ENCODE measurements at places on chromosomes 4 and X. TPM values are rescaled to one million over a fixed set of nuclear protein-coding genes. Genes with fewer than 3 reads are reported as not detected.
A peak's percentile ranks its signal among the peaks of the same experiment; 100 is the strongest.

The NUDT11 gene
- not detected for total RNA-seq

The GABRB1 gene
- total RNA-seq: not detected

The GPR50 gene
- not detected for total RNA-seq

The AWAT2 gene
- not detected for total RNA-seq

The HS3ST1 gene
- total RNA-seq: not detected

The NOX1 gene
- not detected for total RNA-seq

The FREM3 gene
- not detected for total RNA-seq

The CCDC160 gene
- not detected for total RNA-seq

The ZBTB49 gene
- total RNA-seq: 7.1 TPM

The TRIM75 gene
- total RNA-seq: not detected

The FAM149A gene
- 1.9 TPM for total RNA-seq

The SEPTIN6 gene
- total RNA-seq: 20.2 TPM

The TMEM185A gene
- 34.2 TPM for total RNA-seq

The P2RY4 gene
- total RNA-seq: not detected

GRCh38 chr4:123113155-123113554, 190.8 kb upstream of the NUDT6 start:
- no peaks in the 10 kb centered on the region for H3K4me1 ChIP-seq
- no peaks in the 10 kb centered on the region for H3K36me3 ChIP-seq
- H3K27ac ChIP-seq: no peak overlapping the region
- no peaks in the 10 kb centered on the region for H3K27me3 ChIP-seq
- no peak for DNase-seq
- no peak overlapping the region for H3K4me3 ChIP-seq

GRCh38 chrX:87160435-87161010, 357.1 kb upstream of the KLHL4 start:
- no peaks in the 10 kb centered on the region for H3K36me3 ChIP-seq
- H3K4me1 ChIP-seq: no peaks in the 10 kb centered on the region
- H3K27me3 ChIP-seq: no peaks in the 10 kb centered on the region
- H3K27ac ChIP-seq: no peak overlapping the region
- no peak for DNase-seq

DNA sequence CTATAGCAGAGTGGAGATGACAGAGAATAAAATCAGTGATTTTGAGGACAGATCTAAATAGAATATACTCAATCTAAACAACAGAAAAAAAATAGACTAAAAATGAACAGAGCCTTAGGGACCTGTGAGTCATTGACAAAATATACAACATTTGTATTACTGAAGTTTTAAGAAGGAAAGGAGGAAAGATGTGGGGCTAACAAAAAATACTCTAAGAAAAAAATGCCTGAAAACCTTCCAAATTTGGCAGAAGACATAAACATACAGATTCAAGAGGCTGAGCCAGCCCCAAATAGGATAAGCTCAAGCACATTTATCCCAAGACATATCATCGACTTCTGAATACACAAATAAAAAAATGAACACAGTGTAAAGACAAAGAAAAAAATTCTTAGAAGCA, 123.6 kb upstream of the INTU start:
- H3K36me3 ChIP-seq: no peaks in the 10 kb centered on the region
- no peaks in the 10 kb centered on the region for H3K4me1 ChIP-seq
- no peak for DNase-seq
- no peak overlapping the region for H3K4me3 ChIP-seq
- no peaks in the 10 kb centered on the region for H3K27me3 ChIP-seq

GRCh38 chr4:118760092-118760491, 74.9 kb downstream of the METTL14 start:
- H3K4me1 ChIP-seq: peaks cover 83% of the 10 kb centered on the region
- no peaks in the 10 kb centered on the region for H3K27me3 ChIP-seq

DNA sequence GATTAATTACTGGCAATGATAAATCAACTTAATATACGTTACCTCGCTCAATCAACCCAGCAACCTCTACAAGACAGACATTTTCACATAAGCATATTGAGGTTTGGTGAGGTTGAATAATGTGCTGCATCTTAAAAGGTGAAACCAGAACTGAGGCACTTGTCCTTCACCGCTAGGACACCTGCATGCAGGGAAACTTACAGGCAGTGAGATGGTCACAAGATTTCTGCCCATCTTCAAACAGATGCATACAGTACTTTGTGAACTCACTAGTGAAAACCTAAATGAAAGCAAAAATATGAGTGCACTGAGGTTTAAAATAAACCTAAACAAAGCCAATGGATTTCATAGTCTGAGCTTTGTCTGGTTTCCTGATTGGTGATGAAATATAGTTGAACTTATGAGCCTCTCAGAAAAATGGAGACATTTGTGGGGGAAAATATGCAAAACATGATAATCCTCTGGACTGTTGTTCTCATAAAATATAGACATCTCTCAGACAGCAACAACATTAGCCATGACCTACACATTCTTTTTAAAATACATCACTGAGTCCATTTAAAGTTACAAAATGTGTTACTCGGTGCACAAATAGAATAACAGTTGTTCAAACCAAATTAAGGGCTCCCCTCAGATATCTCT, 20.9 kb upstream of the PRSS12 start:
- no peak overlapping the region for H3K27ac ChIP-seq
- no peaks in the 10 kb centered on the region for H3K27me3 ChIP-seq

- H3K27me3 ChIP-seq: no peaks in the 10 kb centered on the region
- no peaks in the 10 kb centered on the region for H3K36me3 ChIP-seq
- DNase-seq: peak; percentile 78
- peaks cover 61% of the 10 kb centered on the region for H3K4me1 ChIP-seq
- H3K4me3 ChIP-seq: peak overlapping the region; percentile 73
- 0 out of 2 replicates have a peak overlapping the region, but pooled peaks have one; percentile 5 for H3K27ac ChIP-seq
Observed at GRCh38 chrX:15854080-15854655, 445 bp downstream of the AP1S2 start.

DNA sequence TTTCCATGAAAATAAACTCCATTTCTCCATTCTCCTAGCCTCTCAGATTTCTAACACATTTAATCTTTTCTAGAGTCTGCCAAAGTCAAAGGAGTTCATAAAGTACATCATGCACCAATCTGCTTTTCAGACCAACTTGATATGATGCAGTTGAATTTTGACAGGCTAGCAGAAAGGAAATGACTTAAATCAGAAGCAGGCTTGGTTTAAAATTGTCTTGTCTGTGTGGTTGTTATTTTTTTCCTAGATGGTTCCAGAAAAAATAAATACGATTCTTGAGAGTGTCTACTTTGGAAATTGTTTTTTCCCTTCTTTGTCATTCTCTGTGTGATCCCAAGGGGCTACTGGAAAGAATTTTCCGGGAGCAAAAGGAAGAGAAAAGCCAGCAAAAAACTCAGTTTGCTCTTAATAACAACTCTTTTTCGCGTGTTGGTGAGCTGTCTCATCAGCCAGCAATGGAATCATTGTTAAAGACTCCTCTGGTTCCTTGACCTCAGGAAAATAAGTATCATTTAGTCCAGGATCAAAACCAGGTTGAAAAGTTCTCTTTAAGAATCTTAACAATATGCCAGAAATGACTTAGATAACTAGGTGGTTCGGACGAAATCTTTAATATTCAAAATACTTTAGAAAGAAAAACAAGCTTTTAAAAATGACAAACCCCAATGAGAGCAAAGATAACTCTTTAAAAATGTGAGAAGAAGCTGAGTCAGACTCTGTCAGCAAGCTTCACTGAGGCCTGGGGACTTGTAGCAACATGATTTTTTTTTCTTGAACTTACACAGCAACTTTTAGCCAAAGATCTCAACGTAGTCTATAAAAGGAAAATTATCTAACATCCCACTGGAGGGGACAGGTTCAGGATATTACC, 49.7 kb upstream of the GAB1 start:
- H3K4me1 ChIP-seq: no peaks in the 10 kb centered on the region
- H3K36me3 ChIP-seq: no peaks in the 10 kb centered on the region
- no peaks in the 10 kb centered on the region for H3K27me3 ChIP-seq
- no peak overlapping the region for H3K27ac ChIP-seq

DNA sequence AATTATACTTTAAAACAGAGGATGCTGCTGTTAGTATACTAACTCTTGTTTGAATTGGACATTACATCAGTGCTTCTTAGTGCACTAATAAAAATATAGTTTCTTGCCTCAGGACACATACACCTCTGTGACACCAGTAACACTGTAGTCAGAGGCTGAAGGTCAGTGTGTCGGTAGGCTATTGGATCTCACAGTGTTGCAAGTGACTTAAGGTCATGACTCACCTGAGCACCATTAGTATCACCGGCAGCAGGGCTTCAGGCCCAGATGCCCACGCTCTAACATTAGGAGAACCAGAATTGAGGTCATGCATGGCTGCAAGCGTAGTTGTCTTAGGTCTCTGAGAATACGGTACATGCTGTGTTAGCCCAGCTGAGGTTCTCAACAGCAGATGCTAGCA, 15.2 kb downstream of the ETDC start:
- H3K27me3 ChIP-seq: no peaks in the 10 kb centered on the region
- no peaks in the 10 kb centered on the region for H3K4me1 ChIP-seq
- no peak overlapping the region for H3K27ac ChIP-seq
- no peak overlapping the region for H3K4me3 ChIP-seq

DNA sequence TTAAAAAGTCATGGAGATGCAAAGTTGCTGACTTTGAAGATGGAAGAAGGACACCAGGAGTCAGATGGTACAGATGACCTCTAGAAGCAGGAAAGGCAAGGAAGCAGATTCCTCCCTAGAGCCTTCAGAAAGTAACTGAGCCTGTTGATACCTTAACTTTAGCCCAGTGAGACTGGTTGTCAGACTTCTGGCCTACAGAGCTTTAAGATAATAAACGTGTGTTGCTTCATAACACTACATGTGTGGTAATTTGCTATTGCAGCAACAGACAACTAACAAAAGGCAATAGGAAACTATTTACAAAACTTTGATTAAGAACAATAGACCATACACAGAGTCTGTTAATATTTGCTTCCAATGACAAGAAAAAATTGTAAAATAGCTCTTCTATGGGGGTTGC, 102.0 kb upstream of the USP38 start:
- no peaks in the 10 kb centered on the region for H3K4me1 ChIP-seq
- H3K4me3 ChIP-seq: no peak overlapping the region

- no peaks in the 10 kb centered on the region for H3K27me3 ChIP-seq
- no peaks in the 10 kb centered on the region for H3K4me1 ChIP-seq
- H3K4me3 ChIP-seq: no peak overlapping the region
- DNase-seq: no peak
Observed at GRCh38 chr4:81214144-81214880, 710 bp downstream of the PRKG2 start.

DNA sequence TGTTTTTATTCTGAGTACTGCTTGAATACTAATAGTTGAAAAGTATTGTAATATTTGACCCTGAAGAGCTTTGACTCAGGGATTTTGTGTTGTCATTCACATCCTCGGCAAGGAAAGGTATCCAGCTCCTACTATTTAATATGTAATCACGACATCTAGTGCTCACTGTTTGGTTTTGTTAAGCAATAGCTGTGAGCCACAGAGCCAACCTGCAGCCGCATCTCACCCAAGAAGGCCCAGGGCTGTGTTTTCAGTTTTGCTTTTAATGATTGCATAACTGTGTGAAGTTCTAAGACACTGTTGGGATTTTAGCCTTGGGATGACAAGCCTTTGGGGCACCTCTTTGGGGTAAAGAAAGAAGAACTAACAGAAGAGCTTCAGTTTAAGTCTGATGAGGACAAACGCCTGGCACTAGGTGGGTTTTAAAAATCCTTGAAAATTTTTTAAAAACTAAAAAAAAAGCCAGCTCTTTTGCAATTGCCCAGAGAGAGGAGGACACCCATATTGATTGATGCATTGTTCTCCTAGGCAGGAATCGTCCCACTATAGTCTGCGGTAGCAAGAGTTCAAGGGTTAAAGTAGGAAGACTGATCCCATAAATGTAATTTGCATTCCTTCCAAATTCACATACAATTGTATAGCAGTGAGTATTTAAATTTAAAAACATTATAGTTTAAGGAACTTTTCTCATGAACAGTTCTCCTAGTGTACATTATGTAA, 157.8 kb downstream of the RELL1 start:
- DNase-seq: no peak
- no peak overlapping the region for H3K4me3 ChIP-seq
- H3K4me1 ChIP-seq: no peaks in the 10 kb centered on the region
- H3K36me3 ChIP-seq: no peaks in the 10 kb centered on the region
- no peaks in the 10 kb centered on the region for H3K27me3 ChIP-seq

GRCh38 chr4:43275779-43276178, 383.3 kb downstream of the GRXCR1 start:
- no peaks in the 10 kb centered on the region for H3K27me3 ChIP-seq
- H3K27ac ChIP-seq: no peak overlapping the region
- no peak overlapping the region for H3K4me3 ChIP-seq
- DNase-seq: no peak
- no peaks in the 10 kb centered on the region for H3K4me1 ChIP-seq
- H3K36me3 ChIP-seq: no peaks in the 10 kb centered on the region

DNA sequence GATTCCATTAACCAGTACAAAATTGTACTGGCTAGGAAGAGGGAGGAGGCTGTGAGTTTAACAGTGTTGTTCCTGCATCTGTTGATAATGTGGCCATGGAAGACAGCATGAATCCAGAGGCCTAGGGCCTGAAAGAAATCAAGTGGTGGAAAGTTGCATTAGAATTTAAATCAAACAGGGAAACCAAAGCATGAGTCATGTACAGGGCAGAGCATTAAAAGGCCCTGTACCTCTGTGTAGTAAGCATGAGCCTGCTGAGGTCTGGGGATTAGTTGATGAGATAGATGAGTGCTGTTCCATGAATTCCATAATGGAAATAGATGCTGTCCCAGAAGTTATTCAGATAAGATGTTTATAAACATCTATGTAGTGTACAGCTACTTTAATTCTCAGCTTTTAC, 58.3 kb downstream of the MID1IP1 start:
- H3K27me3 ChIP-seq: no peaks in the 10 kb centered on the region
- no peak for DNase-seq
- H3K4me3 ChIP-seq: no peak overlapping the region
- no peaks in the 10 kb centered on the region for H3K4me1 ChIP-seq
- no peak overlapping the region for H3K27ac ChIP-seq

DNA sequence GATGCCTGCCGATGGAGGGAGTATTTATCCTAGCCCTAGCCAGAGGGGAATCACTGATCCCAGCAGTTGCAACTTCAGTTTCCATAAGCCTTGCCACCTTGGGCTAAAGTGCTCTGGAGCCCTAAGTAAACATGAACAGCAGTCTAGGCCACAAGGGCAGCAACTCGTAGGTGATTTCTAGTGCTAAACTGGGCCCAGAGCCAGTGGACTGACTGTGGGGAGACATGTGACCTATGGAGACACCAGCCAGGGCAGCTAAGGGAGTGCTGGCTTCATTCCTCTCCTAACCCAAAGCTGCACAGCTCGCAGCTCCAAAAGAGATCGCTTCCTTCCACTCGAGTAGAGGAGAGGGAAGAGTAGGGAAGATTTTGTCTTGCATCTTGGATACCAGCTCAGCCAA, 120.8 kb upstream of the MAGEA10 start:
- H3K4me1 ChIP-seq: no peaks in the 10 kb centered on the region
- no peak overlapping the region for H3K4me3 ChIP-seq
- H3K36me3 ChIP-seq: no peaks in the 10 kb centered on the region
- no peak for DNase-seq
- no peak overlapping the region for H3K27ac ChIP-seq
- H3K27me3 ChIP-seq: no peaks in the 10 kb centered on the region

GRCh38 chrX:109862433-109862832, 129.4 kb upstream of the ACSL4 start:
- H3K4me1 ChIP-seq: no peaks in the 10 kb centered on the region
- no peak for DNase-seq
- no peaks in the 10 kb centered on the region for H3K36me3 ChIP-seq
- H3K4me3 ChIP-seq: no peak overlapping the region
- no peaks in the 10 kb centered on the region for H3K27me3 ChIP-seq
